ENCODE measurements at places on chromosomes 1 and 21.

GRCh38 chr1:96220651-96221050 is 500.9 kb upstream of the PTBP2 start:
- DNase-seq = no peak

DNA sequence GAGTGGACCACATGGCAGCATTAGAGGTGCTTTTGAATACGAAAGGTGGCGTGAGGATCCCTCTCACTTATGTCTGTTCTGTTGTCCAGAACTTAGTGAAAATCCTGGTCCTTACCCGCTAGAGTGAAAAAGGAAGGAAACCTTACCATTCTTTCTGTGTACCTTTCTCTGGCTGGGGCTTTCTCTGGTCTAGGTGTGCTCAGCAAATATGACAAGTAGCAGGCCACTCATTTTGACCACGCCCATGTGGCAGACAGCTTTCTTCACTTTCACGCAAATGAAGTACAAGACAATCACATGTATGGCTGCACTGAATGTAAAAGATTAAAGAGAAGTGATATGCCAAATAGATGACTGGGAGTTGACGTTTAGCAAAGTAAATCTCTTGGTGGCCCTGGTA is 131.9 kb downstream of the FGGY start:
- DNase-seq = no peak

- no peak for DNase-seq
These were observed 8.6 kb downstream of the RAP1A start for GRCh38 chr1:111628153-111628552.

- peak; percentile 66 for DNase-seq
These were observed 53.3 kb downstream of the NENF start for GRCh38 chr1:212485913-212486618.

- no peak for DNase-seq
These were observed 164.8 kb downstream of the USP25 start for GRCh38 chr21:15894596-15894995.

DNA sequence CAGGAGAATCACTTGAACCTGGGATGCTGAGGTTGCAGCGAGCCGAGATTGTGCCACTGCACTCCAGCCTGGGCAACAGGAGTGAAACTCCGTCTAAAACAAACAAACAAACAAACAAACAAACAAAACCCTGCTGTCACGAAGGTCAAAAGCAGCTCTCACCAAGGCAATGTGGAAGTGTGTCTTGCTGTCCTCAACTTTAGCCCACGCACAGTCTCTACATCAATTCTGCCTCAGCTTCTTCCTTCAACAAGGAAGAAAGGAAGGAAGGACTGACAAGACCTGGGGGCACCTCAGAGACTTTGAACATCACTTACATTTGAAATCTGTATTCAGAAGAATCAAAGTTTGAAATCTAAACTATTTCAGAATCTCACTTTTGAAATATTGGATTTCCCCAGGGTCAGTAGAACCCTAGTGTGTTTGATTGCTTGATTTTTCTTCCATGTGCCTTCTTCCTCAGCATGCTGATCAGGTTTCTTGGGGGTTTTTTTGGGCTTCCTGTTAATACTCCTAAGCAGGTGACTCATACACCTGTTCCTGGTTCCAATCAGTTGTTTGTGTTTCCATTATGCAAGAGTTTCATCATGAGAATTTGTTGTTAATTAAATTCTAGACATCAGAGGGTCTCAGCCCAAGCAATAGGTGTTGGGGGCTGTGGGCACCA is 6.5 kb upstream of the CSTB start:
- no peak for DNase-seq

DNA sequence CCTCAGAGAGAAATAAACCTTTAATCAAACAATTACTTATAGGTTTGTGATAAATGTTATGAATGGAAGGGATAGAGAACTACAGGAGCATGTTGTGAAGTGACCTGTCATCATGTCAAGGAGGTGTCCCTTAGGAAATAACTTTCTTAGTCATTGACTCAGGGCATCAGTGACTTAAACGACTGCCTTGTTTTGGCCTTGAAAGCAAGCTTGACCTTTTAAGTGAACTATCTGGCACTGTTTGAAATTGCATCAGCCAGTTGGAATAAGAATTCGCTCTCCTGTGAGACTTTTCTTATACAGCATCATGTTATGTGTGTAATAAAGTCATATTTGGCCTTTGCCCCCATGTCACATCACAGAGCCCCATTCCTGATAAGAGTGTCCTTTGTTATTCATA is 30.9 kb downstream of the LRRC8B start:
- no peak for DNase-seq

GRCh38 chr21:38448671-38449385 is 49.4 kb downstream of the ERG start:
- no peak for DNase-seq

DNA sequence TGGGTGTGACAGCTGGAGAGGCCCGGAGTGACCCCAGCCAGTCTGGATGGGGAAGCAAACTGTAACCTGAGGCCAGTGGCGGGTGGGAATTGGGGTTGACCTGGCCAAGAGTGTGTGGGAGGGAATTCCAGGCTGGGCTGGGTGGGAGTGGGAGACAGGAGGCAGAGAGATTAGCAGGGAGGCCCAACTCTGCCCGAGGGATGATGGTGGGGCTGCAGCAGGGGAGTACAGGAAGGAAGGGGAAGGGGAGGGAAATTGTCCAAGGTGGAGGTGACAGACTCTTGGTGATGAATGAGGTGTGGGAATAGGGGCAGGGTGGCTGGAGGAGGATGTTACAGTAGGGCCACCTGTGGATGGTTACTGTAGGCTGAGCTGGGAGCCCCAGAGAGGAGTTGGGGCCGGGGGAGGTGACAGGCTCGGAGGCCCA is 40.4 kb downstream of the HUNK start:
- DNase-seq = no peak

GRCh38 chr1:214386747-214387146 is 105.8 kb downstream of the SMYD2 start:
- no peak for DNase-seq

DNA sequence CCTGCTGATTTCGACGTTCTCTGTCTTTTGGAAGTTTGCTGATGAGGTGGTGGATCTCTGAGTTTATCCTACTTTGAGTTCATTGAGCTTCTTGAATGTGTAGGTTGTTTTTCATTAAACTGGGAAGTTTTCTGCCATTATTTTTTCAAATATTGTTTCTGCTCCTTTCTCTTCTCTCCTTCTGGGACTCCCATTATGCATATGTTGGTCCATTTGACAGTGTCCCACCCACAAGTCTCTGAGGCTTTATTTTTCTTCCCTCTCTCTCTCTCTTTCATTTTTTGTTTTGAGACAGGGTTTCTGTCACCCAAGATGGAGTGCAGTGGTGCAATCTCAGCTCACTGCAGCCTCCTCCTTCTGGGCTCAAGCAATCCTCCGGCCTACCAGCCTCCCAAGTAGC is 11.7 kb downstream of the TNFRSF18 start:
- no peak for DNase-seq

DNA sequence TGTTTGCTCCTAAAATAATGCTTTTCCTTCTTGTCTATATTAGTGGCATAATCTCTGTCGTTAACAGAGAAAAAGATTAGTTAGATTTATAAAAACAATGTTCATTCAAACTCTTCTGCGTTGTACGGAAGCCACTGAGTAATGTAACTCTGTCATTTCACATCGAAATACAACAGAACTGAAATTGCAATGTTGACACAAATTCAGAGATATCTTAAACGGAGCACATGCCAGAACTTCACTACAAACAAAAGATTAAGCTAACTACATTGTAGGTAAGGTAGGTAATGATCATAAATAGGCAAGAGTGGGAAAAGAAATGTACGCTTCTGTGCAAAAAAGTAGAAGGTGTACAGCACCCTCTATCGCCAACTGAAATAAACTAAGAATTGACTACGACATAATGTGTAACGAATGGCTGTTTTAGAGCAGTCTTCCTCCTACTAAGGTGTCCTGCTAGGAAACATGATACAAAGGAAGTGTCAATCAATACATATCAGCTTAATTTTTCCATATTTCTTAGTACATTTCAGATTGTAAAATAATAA is 56.6 kb downstream of the PCNX2 start:
- DNase-seq = peak; percentile 5

- no peak for DNase-seq
These were observed 59.0 kb downstream of the BRINP2 start for GRCh38 chr1:177229781-177230180.

DNA sequence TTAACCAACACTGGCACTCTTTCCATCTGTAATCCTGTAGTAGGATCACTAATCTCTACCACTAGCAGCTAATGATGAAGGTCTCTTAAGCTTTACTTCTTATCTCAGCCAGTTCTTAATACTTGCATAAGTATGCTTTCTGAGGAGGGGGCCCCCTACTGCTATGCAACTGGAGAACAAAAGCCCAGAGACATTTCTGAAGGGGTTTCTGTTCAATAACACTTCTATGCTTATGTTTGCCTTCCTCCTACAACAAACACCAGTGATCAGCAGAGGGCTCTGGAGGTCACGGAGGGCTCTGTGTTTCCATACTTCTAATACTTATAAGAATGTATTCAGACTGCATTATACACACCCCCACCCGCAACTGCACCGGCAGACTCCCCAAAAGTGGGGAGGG is 215.8 kb downstream of the BARHL2 start:
- DNase-seq = no peak

DNA sequence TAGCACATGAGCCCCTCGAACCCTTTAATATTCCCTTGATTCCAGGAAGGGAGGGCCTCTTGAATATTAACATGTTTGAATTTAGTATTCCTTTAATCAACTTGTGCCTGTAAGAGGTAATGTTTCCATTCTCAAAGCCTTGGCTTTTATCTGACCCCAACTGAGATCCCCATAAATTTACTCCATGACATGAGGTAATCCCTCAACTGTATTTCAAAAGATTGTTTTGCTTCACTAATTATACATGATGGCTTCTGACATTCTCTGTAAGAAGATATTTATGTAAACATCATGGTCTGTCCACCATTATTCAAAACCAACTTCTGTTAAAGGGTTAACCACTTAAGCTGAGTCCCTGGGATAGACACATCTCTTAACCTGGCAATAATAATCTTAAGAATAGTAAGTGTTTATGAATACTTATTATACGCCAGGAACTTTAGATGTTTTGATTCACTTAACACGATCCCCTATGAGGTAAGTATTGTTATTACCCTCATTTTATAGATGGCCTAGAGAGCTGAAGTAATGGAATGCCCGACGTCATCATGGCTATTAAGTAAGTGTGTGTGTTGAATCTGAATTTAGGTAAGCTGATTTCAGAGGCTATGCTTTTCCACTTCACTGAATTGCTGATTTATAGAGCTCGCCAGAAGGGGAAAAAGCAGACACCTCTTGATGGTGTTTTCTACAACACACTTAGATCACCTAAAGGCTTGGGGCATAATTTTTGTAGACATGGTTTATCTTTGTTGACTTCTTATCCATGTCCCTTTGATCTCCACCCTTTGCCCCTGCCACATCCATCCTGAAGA is 11.1 kb downstream of the KRTAP19-1 start:
- no peak for DNase-seq

DNA sequence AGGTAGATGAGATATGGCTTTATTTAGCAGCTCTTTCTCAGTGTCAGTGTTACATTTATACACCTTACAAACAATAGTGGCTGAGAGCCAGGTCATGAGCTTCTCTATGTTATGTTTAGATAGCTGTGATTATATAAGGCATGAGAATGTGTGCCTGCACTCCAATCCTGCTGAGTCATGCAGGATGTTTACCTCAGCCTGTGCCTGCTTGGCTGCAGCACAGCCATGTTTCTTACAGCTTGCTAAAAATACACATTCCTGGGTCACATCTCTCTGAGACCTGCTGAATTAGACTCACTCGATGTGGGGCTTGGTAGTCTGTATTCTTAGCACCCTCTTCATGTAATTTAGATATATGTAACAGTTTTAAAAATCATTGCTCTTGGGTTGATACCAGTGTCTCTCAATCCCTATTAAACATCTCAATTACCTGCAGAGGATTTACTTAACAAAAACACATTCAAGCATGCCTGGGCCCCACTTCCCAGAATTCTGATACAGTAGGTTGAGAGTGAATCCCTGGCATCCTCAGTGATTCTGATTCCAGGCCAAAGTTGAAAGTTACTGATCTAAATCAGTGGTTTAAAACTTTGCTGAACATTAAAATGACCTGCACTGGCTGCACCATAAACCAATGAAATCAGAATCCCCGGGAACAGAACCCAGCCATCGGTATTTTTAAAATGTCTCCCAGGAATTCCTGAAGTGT is 107.5 kb downstream of the GDAP2 start:
- DNase-seq = peak; percentile 55

DNA sequence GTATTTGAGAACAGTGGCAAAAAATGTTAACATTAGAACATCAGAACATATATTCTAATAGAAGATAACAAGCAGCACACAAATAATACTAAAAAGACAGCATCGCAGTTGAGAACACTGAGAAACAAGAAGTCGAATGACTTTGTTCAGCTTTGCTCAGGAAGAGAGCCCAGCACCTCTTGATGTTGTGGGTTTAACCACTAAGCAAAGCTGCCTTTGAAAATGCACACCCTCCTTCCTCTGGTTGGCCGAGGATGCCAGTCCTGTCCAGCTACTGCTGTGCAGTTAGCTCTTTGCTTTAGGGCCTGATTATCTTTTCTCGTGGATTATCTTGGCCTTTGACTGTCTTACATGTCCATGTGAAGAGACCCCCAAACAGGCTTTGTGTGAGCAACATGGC is 60.5 kb downstream of the SPATA46 start:
- DNase-seq = no peak

GRCh38 chr1:4656533-4657140 is 2.2 kb downstream of the AJAP1 start:
- no peak for DNase-seq

Measured in Panc1 (cell line).